ENCODE measurements at places on chromosomes 7 and 10. TPM values are rescaled to one million over a fixed set of nuclear protein-coding genes. Genes with fewer than 3 reads are reported as not detected.
A peak's percentile ranks its signal among the peaks of the same experiment; 100 is the strongest.

- no peak overlapping the region for H3K27ac ChIP-seq
- H3K36me3 ChIP-seq = no peaks in the 10 kb centered on the region
- H3K27me3 ChIP-seq = no peaks in the 10 kb centered on the region
Measured at GRCh38 chr10:47247148-47248059, 52.6 kb upstream of the GDF10 start.

Gene SYPL1
- total RNA-seq = 79.6 TPM

Gene RELN
- total RNA-seq = 3.7 TPM

- H3K36me3 ChIP-seq = no peaks in the 10 kb centered on the region
- no peaks in the 10 kb centered on the region for H3K27me3 ChIP-seq
- H3K4me1 ChIP-seq = no peaks in the 10 kb centered on the region
Measured at GRCh38 chr10:52442576-52442975, 128.5 kb downstream of the DKK1 start.

Gene TAS2R41
- not detected for total RNA-seq

Gene UBE2H
- total RNA-seq = 76.7 TPM

DNA sequence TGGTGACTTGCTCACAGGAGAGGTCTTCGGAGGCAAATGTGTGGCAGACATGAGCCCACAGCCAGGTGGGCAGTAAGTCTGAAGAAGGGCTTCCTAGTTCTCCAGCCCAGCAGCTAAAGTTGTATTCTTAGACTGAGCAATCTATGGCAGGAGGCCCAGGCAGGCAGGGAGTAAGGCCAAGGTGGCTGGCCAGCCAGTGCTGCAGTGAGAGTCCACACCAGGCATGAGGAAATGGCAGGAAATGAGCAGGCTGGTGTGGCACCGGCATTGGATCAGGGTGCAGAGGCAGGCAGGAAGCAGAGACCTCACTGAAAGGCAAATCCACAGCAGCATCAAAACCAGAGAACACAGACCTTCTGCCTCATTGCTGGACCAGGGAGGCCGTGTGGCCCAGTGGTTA is 84.6 kb upstream of the PDE1C start:
- no peak overlapping the region for H3K27ac ChIP-seq
- H3K27me3 ChIP-seq = no peaks in the 10 kb centered on the region
- no peaks in the 10 kb centered on the region for H3K36me3 ChIP-seq
- H3K4me1 ChIP-seq = no peaks in the 10 kb centered on the region
- H3K4me3 ChIP-seq = no peak overlapping the region

DNA sequence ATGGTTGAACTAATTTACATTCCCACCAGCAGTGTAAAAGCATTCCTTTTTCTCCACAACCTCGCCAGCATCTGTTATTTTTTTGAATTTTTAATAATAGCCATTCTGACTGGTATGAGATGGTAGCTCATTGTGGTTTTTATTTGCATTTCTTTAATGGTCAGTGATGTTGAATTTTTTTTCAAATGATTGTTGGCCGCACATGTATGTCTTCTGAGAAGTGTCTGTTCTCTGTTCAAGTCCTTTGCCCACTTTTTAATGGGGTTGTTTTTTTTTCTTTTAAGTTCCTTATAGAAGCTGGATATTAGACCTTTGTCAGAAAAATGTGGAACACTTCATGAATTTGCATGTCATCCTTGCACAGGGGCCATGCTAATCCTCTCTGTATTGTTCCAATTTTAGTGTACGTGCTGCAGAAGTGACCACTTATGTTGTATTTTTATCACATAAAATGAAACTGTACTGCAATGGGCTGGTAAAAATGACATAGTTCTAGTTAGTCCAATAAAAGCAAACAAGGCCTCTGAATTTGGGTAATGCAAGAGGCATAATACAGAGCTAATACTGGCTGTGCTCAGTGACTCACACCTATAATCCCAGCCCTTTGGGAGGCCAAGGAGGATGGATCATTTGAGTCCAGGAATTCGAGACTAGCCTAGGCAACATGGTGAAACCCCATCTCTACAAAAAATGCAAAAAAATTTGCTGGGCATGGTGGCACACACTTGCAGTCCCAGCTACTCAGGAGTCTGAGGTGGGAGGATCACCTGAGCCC is 70.3 kb downstream of the ABI1 start:
- no peak for DNase-seq
- H3K27me3 ChIP-seq = no peaks in the 10 kb centered on the region
- H3K36me3 ChIP-seq = no peaks in the 10 kb centered on the region
- H3K27ac ChIP-seq = no peak overlapping the region
- peaks cover 8% of the 10 kb centered on the region for H3K4me1 ChIP-seq

DNA sequence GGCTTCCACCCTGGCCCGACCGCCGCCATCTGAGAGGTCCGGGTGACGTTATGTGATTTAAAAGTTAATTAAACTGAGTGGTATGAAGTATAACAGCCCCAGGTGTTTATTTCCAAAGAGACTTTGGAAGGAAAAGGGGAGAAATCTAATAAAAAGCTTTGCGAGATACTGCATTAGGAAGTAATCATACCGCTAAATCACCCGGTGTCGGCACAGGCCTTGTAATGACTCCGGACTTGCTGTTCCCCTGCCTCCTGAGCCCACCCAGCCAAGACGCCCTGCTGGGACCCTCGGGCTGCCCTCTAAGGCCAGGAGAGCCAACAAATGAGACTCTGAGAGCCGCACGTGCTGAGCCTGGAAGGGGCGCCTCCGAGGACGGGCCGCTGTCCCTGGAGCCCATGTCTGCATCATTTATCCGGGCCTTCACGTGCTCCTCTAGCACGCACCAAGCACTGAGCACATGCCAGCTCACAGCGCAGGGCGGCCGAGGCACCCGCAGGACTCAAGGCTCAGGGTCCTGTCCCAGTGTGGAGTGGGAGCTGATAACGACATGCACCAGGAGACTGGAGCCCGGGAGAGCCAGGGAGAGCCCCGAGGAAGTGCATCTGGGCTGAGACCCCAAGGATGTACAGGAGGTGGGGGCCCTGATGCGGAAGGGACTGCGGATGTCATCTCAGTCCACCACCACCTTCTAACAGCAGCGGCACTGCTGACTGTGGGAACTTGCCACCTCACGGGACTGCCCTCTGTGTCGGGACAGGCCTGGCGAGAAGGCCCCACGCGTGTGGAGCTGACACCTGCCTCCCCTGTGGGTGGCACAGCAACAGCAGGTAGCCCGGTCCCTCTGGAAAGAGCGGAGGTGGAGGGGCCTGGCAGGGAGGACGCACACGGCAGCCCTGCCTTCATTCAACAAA is 182.7 kb downstream of the ELFN1 start:
- H3K4me1 ChIP-seq = no peaks in the 10 kb centered on the region
- H3K4me3 ChIP-seq = no peak overlapping the region
- no peaks in the 10 kb centered on the region for H3K36me3 ChIP-seq
- H3K27me3 ChIP-seq = no peaks in the 10 kb centered on the region

GRCh38 chr10:17455015-17455520 is 673 bp upstream of the ST8SIA6 start:
- peaks cover 24% of the 10 kb centered on the region for H3K27me3 ChIP-seq
- peak overlapping the region; percentile 62 for H3K4me3 ChIP-seq
- no peak for DNase-seq
- H3K27ac ChIP-seq = peak overlapping the region; percentile 73

- DNase-seq = no peak
- H3K36me3 ChIP-seq = no peaks in the 10 kb centered on the region
- no peak overlapping the region for H3K27ac ChIP-seq
- no peak overlapping the region for H3K4me3 ChIP-seq
- H3K27me3 ChIP-seq = no peaks in the 10 kb centered on the region
Measured at GRCh38 chr7:97446361-97446760, 285.5 kb upstream of the TAC1 start.

DNA sequence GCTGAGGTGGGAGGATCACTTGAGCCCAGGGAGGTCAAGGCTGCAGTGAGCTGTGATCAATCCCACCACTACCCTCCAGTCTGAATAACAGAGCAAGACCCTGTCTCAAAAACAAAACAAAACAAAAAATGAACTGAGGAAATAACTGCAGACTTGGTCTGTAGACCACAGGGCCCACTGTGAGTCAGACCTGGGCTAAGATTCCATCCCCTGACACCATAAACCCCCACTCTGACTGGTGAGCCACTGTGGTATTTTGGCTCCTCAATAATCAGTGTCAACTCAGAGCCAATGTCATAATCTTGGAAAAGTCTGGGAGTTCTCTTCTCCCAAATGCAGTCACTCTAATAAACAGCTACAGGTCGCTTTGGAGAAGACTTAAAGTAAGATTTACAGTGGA is 24.0 kb upstream of the ERCC6 start:
- DNase-seq = no peak

Gene SVOPL
- 0.74 TPM for total RNA-seq

Gene WDR91
- 27.1 TPM for total RNA-seq

- no peaks in the 10 kb centered on the region for H3K36me3 ChIP-seq
- H3K27me3 ChIP-seq = no peaks in the 10 kb centered on the region
- DNase-seq = peak; percentile 39
- H3K4me1 ChIP-seq = no peaks in the 10 kb centered on the region
Measured at GRCh38 chr10:57506414-57507094, 761.1 kb downstream of the IPMK start.

GRCh38 chr7:111138193-111138569 is 47.3 kb downstream of the LRRN3 start:
- peaks cover 20% of the 10 kb centered on the region for H3K4me1 ChIP-seq
- H3K4me3 ChIP-seq = no peak overlapping the region
- peak overlapping the region; percentile 20 for H3K27ac ChIP-seq
- H3K36me3 ChIP-seq = no peaks in the 10 kb centered on the region
- peak; percentile 40 for DNase-seq

DNA sequence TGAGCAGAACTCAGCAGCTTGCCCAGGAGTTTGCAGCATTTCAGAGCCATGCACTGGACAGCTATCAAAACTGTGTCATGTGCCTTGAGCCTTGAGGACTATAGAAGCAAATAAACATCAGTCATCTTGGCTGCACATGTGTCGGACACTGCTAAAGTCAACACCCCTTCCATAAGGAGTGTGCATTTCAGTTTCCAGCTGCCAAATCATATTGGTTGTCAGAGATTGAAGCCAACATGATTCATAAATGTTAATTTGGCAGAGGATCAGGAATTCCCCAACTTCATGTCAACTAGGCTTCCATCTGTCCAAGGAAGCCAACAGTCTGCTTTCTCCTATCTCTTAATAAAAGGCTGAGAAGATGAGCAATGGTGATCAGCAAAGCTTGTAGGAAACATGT is 32.8 kb downstream of the SLC16A12 start:
- H3K27ac ChIP-seq = no peak overlapping the region
- DNase-seq = no peak
- H3K36me3 ChIP-seq = no peaks in the 10 kb centered on the region

- no peak overlapping the region for H3K27ac ChIP-seq
- no peak for DNase-seq
- no peak overlapping the region for H3K4me3 ChIP-seq
- H3K27me3 ChIP-seq = no peaks in the 10 kb centered on the region
- H3K4me1 ChIP-seq = no peaks in the 10 kb centered on the region
Measured at GRCh38 chr7:115816318-115816974, 214.1 kb downstream of the TFEC start.

DNA sequence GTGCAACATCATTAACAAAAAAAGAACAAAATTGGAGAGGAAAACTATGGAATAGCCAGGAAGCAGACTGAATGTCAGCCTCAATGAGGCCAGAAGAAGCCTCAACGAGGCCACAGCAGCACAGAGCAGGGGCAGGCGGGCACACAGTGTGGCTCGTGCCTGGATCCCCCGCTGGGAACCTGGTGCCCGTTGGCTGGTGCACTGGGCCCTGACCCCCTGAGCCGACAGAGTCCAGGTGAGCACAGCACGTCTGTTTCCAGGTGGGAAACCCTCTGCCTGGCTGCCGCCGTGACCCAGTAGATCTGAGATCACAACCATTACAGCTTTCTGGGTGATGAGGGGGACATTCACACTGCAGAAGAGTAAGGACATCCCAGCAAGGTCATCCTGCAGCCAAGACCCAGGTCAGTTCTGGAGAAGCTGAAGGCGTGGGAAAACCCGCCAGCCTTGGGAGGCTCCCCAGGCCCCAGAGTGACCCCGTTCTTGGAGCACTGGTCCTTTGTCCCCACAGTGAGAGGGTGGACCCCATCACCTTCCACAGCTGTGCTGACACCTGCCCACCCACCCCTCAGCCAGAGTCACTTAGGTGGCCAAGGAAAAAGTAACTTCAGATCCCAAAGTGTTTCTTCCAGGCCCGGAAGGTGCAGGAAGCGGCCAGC is 222.1 kb downstream of the ADARB2 start:
- H3K4me1 ChIP-seq = no peaks in the 10 kb centered on the region
- H3K4me3 ChIP-seq = no peak overlapping the region
- H3K36me3 ChIP-seq = no peaks in the 10 kb centered on the region
- DNase-seq = no peak
- H3K27me3 ChIP-seq = no peaks in the 10 kb centered on the region

GRCh38 chr7:33941418-33941817 is 36.1 kb downstream of the BMPER start:
- H3K4me1 ChIP-seq = no peaks in the 10 kb centered on the region
- H3K4me3 ChIP-seq = no peak overlapping the region
- no peaks in the 10 kb centered on the region for H3K36me3 ChIP-seq
- no peaks in the 10 kb centered on the region for H3K27me3 ChIP-seq
- H3K27ac ChIP-seq = no peak overlapping the region

- H3K4me3 ChIP-seq = no peak overlapping the region
- no peak overlapping the region for H3K27ac ChIP-seq
- peaks cover 4% of the 10 kb centered on the region for H3K36me3 ChIP-seq
- no peaks in the 10 kb centered on the region for H3K4me1 ChIP-seq
- no peak for DNase-seq
Measured at GRCh38 chr10:74373059-74373458, 222.0 kb downstream of the ADK start.
